ENCODE measurements at places on chromosomes 11 and 22. TPM values are rescaled to one million over a fixed set of nuclear protein-coding genes. Genes with fewer than 3 reads are reported as not detected.

The VSIG10L2 gene
- total RNA-seq, result not detected

The TEX54 gene
- not detected for total RNA-seq

The NPAS4 gene
- not detected for total RNA-seq

The MFRP gene
- total RNA-seq, result not detected

The LSP1 gene
- 42.4 TPM for total RNA-seq

The LIPT2 gene
- total RNA-seq, result 5.6 TPM

The SPDYC gene
- not detected for total RNA-seq

The KCNK4 gene
- total RNA-seq, result 0.41 TPM

The GGTLC2 gene
- total RNA-seq, result not detected

The TRIM34 gene
- 12.8 TPM for total RNA-seq

The RPUSD4 gene
- total RNA-seq, result 33.0 TPM

The TSPAN18 gene
- 7.3 TPM for total RNA-seq

The HTR3A gene
- not detected for total RNA-seq

The SYT12 gene
- total RNA-seq, result not detected

The TP53AIP1 gene
- not detected for total RNA-seq

The MGAT3 gene
- 0.40 TPM for total RNA-seq

The PGA5 gene
- not detected for total RNA-seq

The ANKK1 gene
- total RNA-seq, result not detected

The HDHD5 gene
- 43.7 TPM for total RNA-seq

The MAP6 gene
- not detected for total RNA-seq

The IL18 gene
- total RNA-seq, result not detected

The CCDC15 gene
- 7.3 TPM for total RNA-seq

All from activated naive CD4-positive, alpha-beta T cell treated with anti-CD3 and anti-CD28 coated beads for 36 hours (primary cell).